ENCODE measurements at places on chromosomes 6 and 20.

- no peak for DNase-seq
These were observed 42.8 kb upstream of the RALGAPA2 start for GRCh38 chr20:20755231-20755630.

- DNase-seq = no peak
These were observed 62.6 kb upstream of the ADGRB3 start for GRCh38 chr6:68572525-68572924.

- no peak for DNase-seq
These were observed 53.1 kb downstream of the RBM24 start for GRCh38 chr6:17334265-17334664.

DNA sequence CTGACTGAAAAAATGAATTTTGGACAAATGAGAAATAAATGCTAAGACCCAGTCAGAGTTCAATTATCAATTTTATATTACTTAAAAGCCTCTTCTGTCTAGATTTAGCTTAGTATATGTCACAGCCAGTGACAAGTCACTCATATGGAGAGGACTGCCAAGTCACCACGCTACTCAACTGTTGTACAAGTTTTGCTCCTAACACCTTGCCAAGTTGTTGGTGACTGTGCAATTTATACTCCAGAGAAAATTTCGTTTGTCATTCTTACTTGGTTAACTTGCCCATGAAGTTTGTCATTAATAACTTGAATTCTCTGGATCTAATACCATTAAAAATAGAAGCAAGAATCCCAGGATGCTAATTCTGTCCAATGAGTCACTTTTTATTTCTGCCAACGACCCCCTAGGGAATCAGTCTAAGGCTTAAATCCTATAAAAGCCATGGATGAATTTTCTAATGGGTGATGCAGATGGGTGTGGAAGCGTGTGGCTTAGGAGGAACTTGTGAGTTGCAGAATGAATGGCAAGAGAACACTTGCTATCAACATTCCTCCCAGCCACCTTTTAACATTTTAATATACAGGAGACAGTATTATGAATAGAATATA lies 30.4 kb upstream of the FBXO30 start:
- no peak for DNase-seq

DNA sequence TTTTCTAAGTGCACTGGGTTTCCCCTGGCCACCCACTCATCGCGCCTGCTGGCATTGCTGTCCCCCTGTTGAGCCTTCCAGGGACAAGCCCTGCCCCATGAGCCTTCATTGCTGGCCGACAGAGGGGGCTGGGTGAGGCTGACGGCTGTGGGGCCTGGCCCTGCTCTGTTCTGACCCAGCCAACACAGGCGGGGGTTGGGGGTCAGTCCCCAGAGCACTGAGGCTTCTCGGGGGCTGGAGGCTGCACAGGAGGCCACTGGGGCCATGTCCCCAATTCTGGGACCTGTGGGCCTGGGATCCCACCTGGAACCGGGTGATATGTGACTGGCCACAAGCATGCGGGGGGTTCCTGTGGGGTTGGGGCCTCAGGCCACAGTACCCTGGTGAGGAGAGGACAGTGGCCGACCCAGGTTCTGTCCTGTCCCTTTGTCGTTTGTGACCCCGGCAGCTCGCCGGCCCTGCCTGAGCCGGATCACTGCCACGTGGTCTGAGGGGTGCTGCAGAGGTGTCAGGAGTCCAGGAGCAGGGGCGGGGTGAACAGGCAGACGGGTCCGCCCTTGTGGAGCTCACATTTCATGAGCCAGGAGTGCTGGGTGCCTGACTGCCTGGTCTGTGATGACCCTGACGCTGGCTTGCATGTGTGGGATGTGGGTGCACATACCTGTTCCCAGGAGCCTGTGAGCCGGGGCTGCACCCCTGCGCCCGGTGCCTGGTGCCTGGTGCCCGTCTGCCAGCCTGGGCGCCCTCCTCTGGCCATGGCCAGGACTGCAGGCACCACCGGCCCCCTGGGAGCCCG lies 2.1 kb upstream of the COL20A1 start:
- no peak for DNase-seq

- DNase-seq = no peak
These were observed 101.5 kb upstream of the SCP2D1 start for GRCh38 chr20:18712131-18712530.

DNA sequence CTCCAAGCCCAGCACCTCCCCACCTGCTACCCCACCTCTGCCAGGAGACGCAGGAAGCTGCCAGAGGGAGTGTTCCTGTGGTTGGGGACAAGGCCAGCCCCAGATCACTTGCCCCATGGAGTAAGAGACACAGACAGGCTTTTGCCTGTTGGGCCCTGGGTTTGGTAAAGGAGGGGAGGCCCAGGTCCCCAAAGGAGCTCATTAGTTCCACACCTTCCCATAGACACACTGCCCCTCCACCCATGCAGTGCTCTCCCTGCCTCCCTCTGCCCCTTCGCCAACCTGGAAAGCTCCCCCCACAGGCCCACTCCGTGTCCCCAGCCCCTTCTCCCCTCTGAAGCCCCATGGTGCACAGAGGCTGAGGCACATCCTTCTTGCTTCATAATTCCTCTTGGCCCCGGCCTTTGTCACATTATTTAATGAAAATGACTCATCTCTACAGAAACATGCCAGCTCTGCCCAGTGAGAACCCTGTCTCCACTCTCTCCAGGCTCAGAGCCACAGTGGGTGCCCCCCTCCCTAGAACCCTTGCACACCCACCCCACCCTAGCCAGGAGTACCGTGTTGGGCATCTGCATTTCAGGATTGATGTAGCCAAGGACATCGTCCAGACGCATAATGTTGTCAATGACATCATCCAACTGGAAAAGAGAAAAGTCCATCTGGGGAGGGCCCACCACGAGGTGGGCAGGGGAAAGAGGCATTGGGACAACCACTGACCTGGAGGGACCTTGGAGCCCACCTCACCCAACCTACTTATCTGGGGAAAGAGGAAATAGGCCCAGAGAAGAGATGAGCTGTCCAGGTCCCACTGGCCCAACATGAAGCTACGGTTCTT lies 46.0 kb downstream of the TFEB start:
- DNase-seq = no peak

GRCh38 chr6:148195511-148195910 lies 147.1 kb upstream of the SASH1 start:
- DNase-seq = no peak

Measured in SW 1271 (cell line).